ENCODE measurements at places on chromosomes 2 and 18. TPM values are rescaled to one million over a fixed set of nuclear protein-coding genes. Genes with fewer than 3 reads are reported as not detected.

- H3K27ac ChIP-seq: no peak overlapping the region
- no peaks in the 10 kb centered on the region for H3K27me3 ChIP-seq
- no peaks in the 10 kb centered on the region for H3K4me1 ChIP-seq
- H3K4me3 ChIP-seq: no peak overlapping the region
Measured at GRCh38 chr2:134348760-134349159, 94.9 kb downstream of the MGAT5 start.

GRCh38 chr2:231914077-231914690 lies 12.0 kb downstream of the NPPC start:
- no peaks in the 10 kb centered on the region for H3K36me3 ChIP-seq
- H3K27me3 ChIP-seq: no peaks in the 10 kb centered on the region
- H3K4me1 ChIP-seq: no peaks in the 10 kb centered on the region
- H3K4me3 ChIP-seq: no peak overlapping the region
- DNase-seq: peak; percentile 2

GRCh38 chr2:84299211-84299775 lies 159.8 kb downstream of the SUCLG1 start:
- no peak for DNase-seq
- no peaks in the 10 kb centered on the region for H3K4me1 ChIP-seq
- H3K4me3 ChIP-seq: no peak overlapping the region
- no peaks in the 10 kb centered on the region for H3K27me3 ChIP-seq

GRCh38 chr18:5620289-5620688 lies 76.5 kb upstream of the EPB41L3 start:
- H3K36me3 ChIP-seq: no peaks in the 10 kb centered on the region
- no peaks in the 10 kb centered on the region for H3K4me1 ChIP-seq
- H3K27me3 ChIP-seq: no peaks in the 10 kb centered on the region
- DNase-seq: no peak
- no peak overlapping the region for H3K4me3 ChIP-seq

GRCh38 chr2:113877711-113878598 lies 11.9 kb upstream of the ACTR3 start:
- H3K27me3 ChIP-seq: no peaks in the 10 kb centered on the region
- no peak overlapping the region for H3K27ac ChIP-seq
- no peak for DNase-seq
- H3K36me3 ChIP-seq: no peaks in the 10 kb centered on the region

DNA sequence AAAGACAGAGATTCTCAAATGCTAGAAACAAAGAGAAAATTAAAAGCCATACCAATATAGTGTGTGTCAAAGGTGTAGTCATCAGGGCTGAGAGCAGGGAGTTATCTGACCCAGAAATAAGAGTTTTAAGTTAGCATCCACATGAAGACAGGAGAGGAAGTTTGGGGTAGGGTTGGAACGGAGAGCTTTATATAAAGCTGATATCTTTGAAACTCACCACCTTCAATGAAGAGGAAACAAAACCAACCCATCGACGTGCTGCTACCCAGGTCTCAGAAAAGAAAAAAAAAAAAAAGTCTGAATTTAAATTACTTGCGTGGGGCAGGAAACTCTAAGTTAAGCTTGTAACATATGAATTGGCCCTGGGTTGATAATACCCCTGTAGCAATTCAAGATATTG lies 42.4 kb downstream of the ARL4C start:
- DNase-seq: no peak
- no peak overlapping the region for H3K27ac ChIP-seq
- H3K4me1 ChIP-seq: no peaks in the 10 kb centered on the region
- no peak overlapping the region for H3K4me3 ChIP-seq
- no peaks in the 10 kb centered on the region for H3K36me3 ChIP-seq
- H3K27me3 ChIP-seq: no peaks in the 10 kb centered on the region

DNA sequence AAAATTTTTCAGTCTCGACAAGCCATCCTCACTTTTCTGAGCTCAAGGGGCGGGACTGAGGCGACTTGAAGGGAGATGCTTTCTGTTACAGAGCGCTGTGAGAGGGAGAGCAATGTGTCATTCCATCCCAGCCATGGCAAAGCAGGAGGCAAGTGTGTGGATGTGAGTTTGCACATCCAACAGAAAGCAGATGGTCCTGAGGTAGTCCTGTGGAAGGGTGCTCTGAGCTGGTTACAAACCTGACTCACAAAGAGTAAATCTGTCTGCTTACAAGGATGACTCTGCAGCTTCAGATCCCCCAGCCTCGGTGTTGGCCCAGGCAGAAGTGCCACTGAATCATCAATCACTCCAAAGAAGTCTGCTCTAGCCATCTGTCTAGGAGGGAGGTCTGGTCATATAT lies 482.0 kb upstream of the DCC start:
- no peaks in the 10 kb centered on the region for H3K36me3 ChIP-seq
- DNase-seq: no peak
- no peak overlapping the region for H3K4me3 ChIP-seq
- H3K27ac ChIP-seq: no peak overlapping the region

DNA sequence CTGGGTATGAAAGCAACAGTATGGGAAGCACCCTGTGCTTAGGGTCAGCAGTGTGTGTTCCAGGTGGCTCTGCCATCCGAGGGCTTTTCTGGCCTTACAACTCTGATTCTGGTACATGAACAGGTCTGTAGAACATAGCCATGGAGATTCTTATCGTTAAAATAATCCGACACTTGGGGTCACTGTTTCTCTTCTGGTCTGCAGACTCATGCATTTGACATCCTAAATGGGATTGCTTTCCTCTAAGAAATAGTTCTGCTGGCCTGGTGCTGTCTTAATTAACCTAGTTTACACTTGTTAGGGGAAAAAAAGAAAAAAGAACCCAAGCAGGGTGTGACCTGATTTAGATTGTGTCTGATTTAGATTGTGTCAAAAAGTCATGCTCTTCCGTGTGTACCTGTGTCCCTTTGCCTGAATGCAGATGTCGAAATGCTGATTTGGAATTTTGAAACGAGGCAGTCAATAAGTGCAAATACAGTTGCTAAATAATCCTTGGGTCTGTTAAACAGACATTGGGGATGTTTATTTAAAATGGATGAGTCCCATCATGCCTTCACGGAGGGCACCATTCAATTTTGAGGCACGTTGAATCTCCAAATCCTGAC lies 59.6 kb downstream of the TRPM8 start:
- H3K4me1 ChIP-seq: peaks cover 18% of the 10 kb centered on the region
- no peaks in the 10 kb centered on the region for H3K36me3 ChIP-seq
- peak overlapping the region; percentile 48 for H3K4me3 ChIP-seq
- H3K27ac ChIP-seq: peak overlapping the region; percentile 88
- DNase-seq: peak; percentile 63

DNA sequence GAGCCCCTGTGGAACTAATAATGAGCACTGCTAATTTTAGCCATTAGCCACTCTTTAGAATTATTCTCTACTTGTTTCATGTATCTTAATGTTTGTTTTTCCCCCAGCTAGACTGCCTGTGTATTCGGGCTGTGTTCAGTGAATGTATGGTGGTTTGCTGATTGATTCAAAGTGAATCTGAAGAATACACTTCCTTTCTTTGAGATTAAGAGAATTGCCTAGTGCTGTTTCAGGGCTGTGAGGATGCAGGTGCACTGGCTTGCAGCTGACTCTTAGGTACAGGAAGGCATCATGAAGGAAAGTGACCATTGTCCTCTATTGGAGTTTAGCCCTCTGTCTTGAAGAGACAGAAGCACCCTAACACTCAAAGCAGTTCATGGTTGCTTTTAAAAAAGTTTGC lies 138.7 kb downstream of the CERS6 start:
- H3K36me3 ChIP-seq: no peaks in the 10 kb centered on the region
- no peaks in the 10 kb centered on the region for H3K4me1 ChIP-seq
- no peak overlapping the region for H3K27ac ChIP-seq
- no peak for DNase-seq

DNA sequence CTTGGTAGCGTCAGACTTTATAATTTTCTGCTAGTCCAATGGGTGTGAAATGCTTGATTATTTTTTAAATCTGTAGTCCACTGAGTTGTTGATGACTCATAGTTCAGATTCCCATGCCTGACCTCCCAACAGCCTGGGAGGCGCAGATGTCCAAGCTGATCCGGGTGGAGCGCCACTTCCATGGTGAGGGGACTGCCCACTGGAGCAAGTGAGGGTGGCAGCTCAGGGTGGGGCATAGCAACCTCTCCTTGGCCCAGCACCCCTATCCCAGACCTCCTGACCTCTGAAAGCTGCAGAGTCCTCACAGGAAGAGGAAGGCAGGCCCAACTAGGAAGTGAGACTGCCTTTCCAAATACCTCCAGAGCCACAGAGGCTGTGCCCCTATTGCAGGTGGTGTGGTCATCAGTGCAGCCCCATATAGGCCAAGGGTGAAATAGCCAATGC lies 4.4 kb downstream of the MAL start:
- H3K27me3 ChIP-seq: no peaks in the 10 kb centered on the region
- DNase-seq: no peak
- H3K36me3 ChIP-seq: no peaks in the 10 kb centered on the region
- no peak overlapping the region for H3K27ac ChIP-seq

GRCh38 chr18:68638613-68639012 lies 76.3 kb downstream of the TMX3 start:
- H3K27ac ChIP-seq: no peak overlapping the region
- no peak for DNase-seq
- no peaks in the 10 kb centered on the region for H3K4me1 ChIP-seq
- H3K27me3 ChIP-seq: no peaks in the 10 kb centered on the region
- no peak overlapping the region for H3K4me3 ChIP-seq
- H3K36me3 ChIP-seq: no peaks in the 10 kb centered on the region

GRCh38 chr2:85792783-85793441 lies 39.1 kb downstream of the ATOH8 start:
- no peaks in the 10 kb centered on the region for H3K36me3 ChIP-seq
- H3K27ac ChIP-seq: peak overlapping the region; percentile 57
- H3K4me3 ChIP-seq: no peak overlapping the region
- no peaks in the 10 kb centered on the region for H3K27me3 ChIP-seq
- no peak for DNase-seq

DNA sequence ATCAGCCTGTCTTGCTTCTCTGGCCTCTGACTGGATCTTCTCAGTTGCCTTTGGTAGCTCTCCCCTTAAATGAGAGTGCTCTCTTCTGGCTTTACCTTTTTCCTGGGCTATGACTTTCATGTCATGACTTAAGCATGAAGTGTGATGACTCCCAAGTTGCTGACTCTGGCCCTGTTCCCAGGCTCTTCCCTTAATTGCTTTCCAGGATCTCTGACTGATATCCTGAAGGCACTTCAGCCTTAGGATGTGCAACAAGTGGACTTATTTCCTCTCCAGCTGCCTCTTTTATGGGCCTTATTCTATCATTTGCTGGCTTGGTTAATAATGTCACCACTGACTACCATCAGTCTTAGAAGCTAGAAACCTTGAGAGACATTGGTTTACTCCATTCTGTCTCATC lies 17.4 kb downstream of the SEMA4F start:
- H3K36me3 ChIP-seq: no peaks in the 10 kb centered on the region
- no peaks in the 10 kb centered on the region for H3K27me3 ChIP-seq
- H3K27ac ChIP-seq: no peak overlapping the region
- H3K4me1 ChIP-seq: no peaks in the 10 kb centered on the region

- no peak overlapping the region for H3K27ac ChIP-seq
- no peak for DNase-seq
- H3K4me1 ChIP-seq: no peaks in the 10 kb centered on the region
- no peaks in the 10 kb centered on the region for H3K36me3 ChIP-seq
Measured at GRCh38 chr18:78945628-78946027, 34.0 kb upstream of the SALL3 start.

DNA sequence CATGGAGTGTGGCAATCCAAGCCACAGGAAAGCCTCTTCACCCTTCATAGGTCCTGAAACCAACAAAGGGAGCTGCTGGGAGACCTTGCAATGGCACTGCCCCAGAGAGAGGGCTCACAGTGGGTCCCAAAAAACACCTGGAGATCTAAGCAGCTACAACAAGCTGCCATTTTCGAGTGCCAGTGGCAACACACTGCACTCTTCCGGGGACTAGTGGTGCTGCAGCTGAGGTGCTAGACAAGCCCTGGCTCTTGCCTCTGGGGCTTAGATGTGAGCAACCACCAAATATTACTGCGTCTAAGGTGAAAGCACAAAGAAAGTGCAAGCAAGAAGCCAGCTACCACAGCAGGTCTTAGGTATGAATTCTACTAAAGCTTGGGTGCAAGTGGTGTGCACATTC lies 192.9 kb downstream of the NOL4 start:
- no peak overlapping the region for H3K27ac ChIP-seq
- H3K27me3 ChIP-seq: no peaks in the 10 kb centered on the region
- peaks cover 5% of the 10 kb centered on the region for H3K4me1 ChIP-seq
- no peak overlapping the region for H3K4me3 ChIP-seq
- H3K36me3 ChIP-seq: no peaks in the 10 kb centered on the region
- no peak for DNase-seq

GRCh38 chr2:158993721-158994587 lies 25.5 kb downstream of the TANC1 start:
- no peak overlapping the region for H3K4me3 ChIP-seq
- H3K27ac ChIP-seq: no peak overlapping the region
- H3K27me3 ChIP-seq: no peaks in the 10 kb centered on the region
- DNase-seq: no peak
- H3K4me1 ChIP-seq: peaks cover 5% of the 10 kb centered on the region
- H3K36me3 ChIP-seq: no peaks in the 10 kb centered on the region

- DNase-seq: no peak
- H3K4me1 ChIP-seq: peaks cover 14% of the 10 kb centered on the region
- H3K27ac ChIP-seq: no peak overlapping the region
- no peaks in the 10 kb centered on the region for H3K27me3 ChIP-seq
Measured at GRCh38 chr2:167293943-167294775, 405.9 kb downstream of the XIRP2 start.

DNA sequence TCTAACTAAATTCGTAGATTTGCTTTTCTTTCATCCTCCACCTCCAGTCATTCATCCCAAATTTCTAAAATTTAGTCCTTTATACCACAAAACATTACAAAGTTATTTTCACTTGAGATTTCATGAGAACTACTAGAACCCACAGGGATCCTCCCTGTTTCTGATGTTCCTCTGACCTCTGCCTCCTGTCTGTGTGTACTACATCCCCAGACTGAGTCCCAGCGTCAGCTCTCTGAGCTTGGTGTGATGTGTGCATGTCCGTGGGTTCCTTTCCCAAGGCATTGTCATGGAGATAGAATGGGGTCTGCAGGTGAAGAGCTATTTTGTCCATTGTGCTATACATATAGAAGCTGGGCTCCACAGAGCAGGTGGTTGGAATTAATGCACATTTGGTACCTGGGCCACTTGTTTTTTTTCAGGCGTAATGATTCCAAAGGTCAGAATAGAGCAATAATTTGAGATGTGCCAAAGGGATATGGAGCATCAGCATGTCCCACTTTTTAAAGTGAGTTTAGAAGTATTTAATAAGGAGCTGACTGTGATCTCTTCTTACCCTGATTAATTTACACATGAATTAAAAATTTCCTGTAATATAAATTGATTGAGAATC lies 151.2 kb upstream of the BOD1L2 start:
- no peak overlapping the region for H3K27ac ChIP-seq
- H3K4me1 ChIP-seq: no peaks in the 10 kb centered on the region
- no peak overlapping the region for H3K4me3 ChIP-seq
- no peaks in the 10 kb centered on the region for H3K36me3 ChIP-seq
- H3K27me3 ChIP-seq: no peaks in the 10 kb centered on the region

INSIG2 gene
- total RNA-seq: 13.0 TPM

MAPK4 gene
- total RNA-seq: 8.3 TPM

REG3G gene
- total RNA-seq: not detected

EML6 gene
- 1.7 TPM for total RNA-seq

VPS54 gene
- total RNA-seq: 12.4 TPM

CFAP221 gene
- 3.2 TPM for total RNA-seq

ARHGAP25 gene
- total RNA-seq: 9.8 TPM

SERPINB3 gene
- total RNA-seq: not detected

Data from right lobe of liver (tissue), 6 donors.